Endothelial cell of umbilical vein (primary cell): ENCODE measurements at places on chromosomes 1 and 21.

- DNase-seq, result no peak
These were observed 61.0 kb downstream of the OBSCN start for GRCh38 chr1:228268881-228269265.

DNA sequence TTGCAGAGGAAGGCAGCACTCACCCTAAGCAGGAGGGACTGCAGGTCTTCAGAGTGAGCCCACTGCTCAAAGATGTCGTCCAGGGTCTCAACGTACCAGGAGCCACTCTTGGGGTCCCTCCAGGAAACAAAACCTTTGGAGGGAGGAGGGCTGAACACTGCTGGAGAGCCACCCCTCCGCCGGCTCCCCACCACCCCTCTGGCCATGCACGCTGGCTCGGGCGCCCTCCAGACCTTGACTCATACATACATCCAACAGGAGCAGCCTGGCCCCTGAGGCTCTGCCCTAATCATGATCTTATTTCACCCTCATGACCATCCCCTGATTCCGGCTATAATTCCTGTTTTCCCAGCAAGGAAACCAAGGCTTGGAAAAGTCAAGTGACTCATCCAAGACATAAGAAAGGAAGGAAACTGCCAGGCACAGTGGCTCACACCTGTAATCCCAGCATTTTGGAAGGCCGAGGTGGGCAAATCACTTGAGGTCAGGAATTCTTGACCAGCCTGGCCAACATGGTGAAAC lies 18.0 kb downstream of the CELA2B start:
- peak; percentile 40 for DNase-seq

- no peak for DNase-seq
These were observed 7.2 kb downstream of the CASZ1 start for GRCh38 chr1:10789047-10789791.

GRCh38 chr1:145720878-145721671 lies 1.8 kb downstream of the CD160 start:
- peak; percentile 41 for DNase-seq

DNA sequence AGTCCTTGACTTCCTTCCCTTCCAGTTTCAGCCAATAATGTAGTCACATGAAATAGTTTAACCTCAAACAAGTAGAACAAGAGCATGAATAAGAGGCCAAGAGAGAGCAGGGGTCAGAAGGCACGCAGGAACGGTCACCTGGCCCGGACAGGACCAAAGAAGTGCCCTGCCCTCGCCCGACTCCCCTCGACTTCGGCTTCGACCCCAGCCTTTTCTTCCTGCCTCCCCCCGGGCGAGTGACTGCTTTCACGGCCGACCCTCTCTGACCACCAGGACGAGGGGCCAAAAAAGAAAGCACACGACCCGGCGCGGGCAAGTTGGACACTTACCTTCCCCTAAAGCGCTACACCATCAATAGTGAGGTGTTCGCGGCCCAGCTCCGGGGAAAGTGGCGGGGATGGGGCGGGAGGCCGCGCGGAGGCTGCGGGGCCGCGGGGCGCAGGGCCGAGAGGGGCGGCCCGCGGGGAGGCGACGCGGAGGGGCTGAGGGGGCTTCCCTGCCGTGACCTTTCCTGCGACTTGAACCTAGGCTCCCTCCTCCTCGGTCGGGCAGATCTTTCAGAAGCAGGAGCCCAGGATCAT lies 519 bp downstream of the RERE start:
- peak; percentile 45 for DNase-seq
